Heart left ventricle (tissue), 16 donors: ENCODE measurements at places on chromosomes 5 and 9.

DNA sequence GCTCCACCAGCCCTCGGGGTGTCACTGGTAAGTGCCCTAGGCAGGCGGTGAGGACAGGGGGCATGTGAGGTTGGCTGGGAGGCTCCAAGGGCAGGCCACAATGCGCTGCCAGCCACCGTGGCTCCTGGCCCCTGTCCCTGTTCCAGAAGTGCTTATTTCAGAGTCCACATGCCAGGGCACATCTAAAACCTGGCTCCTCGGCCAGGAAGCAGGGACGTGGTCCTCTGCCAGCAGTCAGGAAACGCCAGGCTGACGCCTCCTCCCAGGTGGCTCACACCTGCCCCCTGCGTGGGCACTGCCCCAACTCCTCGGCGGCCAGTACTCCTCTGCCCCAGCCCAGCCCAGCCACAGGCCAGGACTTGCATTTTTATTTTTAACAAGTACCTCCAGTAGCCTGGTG lies 68.5 kb downstream of the SECISBP2 start:
- peak; percentile 29 for DNase-seq

- DNase-seq, result no peak
These were observed 6.6 kb downstream of the LHX2 start for GRCh38 chr9:124017929-124018729.

DNA sequence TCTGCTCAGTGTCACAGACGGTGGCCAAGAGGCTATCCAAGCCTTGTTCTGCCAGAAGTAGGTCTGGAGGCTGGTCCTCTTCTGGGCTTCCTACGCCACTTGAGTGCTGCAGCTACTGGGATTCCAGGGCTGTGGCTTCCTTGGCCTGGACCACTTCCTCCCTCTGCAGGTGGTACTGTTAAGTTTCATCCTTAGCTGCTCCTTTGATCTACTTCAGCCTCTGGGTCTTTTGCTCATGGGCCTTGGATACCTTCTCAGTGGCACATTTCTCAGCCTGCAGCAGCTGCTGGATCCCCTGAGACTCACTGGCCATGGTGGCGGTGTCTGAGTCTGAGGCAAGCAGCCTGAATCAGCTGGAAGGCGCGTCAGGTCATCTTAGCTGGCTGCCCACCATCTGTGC lies 10.3 kb downstream of the CNOT8 start:
- no peak for DNase-seq

- DNase-seq, result no peak
These were observed 24.0 kb downstream of the TMOD1 start for GRCh38 chr9:97525451-97525850.

DNA sequence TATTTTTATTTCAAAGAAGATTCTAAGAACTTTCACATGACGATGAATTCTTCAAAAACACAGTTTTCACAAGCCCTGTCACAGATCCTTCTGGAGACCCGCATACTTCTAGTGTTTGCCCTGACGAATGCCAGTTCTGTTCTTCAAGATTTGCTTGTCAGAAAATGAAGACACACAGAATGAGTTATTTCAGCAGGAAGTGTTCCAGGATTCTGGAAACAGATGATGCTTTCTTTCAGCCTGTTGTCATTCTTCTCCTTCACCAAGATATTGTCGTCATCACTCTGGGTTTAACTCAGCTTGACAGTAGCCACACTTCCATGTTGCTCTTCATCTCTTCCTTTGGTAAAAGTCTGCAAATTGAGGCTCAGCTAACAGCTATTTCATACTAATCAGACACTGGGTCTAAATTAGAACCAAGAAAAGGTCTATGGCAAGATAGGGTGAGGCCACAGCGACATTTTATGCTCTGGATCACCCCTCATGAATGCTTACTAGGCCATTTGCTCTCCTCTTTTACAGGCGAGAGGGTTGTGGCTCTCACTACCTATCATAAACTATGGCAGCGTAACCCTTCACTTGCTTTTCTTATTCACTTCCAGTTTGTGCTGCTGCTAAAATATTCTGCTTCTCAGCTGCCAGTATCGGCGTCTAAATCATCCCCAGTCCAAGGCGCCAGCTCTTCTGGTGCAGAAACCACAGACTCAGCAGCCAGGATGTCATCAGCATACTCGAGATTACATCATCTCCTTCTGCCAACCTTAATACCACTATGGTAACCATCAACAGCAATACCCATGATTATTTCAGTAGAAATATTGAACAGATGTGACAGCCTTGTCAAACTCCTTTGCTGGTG lies 159.6 kb upstream of the TBCA start:
- no peak for DNase-seq

DNA sequence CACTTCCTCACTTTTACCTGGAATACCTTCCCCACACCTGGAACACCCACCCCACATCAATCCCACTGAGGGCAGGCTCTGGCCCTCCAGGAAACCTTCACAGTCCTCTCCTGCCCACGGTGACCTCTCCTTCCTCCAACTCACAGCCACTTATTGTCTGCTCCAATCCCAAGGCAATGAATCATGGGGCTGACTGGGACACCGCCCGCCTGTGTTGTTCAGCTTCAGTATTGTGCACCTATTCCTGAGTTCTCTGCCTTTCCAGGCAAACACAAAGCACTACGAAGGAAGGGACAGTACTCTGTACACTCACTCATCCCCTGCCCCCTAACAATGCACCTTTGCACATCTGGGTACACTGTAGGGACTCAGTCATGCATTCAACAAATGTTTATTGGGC lies 7.3 kb downstream of the PCDH1 start:
- DNase-seq, result no peak

DNA sequence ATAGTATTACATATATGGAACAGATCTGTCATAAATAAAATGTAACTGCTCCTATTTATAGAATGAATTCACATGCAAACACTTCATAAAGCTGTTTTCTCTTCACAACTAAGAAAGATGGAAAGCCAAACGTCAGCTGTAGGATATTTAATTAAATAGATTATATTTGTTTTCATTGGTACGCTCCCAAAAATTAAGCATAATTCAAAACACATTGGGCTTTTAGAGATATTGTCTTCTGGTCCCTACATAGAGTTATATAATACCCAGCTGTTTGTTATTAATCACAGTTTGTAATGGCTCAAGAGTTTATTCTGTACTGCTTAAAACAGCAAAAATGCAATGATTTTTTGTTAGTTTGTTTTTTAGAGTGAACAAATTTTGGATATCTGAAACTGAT lies 61.2 kb downstream of the MRPS30 start:
- DNase-seq, result no peak

DNA sequence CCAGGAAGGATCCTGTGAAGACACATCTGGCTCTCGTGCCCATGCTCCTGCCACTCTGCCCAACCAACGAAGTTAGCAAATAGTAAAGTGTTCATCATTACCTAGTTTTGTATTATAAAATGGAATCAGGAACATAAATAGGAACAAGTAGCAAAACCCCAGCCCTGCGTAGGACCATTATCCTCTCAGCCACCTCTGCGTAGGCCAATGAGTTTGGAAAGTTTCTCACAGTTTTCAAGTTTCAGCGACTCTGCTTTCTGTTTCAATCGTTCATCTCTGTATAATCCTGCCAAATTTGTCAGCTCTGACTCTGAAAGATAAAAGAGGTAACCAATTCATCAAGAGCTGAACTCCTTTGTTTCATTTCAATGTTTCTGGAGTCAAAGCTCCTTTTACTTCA lies 10.1 kb upstream of the SPATA24 start:
- no peak for DNase-seq

GRCh38 chr5:165521816-165522610 lies 2016.6 kb downstream of the MAT2B start:
- no peak for DNase-seq

DNA sequence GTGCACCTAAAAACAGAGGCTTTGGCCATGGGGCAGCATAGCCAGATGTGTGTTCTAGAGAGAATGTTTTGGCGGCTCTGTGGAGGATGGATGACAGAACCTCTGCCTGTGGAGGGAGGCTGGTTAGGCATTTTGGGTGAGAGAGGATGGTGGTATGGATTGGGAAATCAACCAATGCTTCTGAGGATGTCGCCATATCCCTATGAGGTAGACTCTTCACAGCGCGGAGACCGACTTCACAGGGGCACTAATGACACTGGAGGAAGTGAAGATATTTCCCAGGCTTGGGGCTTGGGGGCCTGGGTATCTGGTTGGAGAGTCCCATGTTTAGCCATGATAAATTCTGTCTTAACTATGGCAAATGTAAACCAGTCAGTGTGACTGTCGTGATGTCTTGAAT lies 140.6 kb upstream of the KLF4 start:
- DNase-seq, result no peak

DNA sequence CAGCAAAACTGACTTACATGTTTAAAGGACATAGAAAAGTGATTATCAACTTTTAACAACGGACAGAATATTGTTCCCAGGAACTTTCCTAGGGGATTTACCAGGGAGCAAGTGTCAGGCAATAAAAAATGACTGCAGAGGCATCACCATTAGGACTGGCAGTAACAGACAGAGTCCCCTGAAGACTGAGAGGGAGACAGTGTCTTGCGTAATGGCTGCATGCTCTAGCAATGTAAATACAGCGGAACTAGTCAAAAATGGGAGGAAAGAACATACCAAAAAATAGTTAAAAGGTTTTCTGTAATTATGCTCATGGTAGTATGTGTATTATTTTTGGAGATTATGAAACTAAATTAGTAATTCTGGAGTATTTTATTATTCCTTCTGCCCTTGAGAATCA lies 181.8 kb downstream of the CRB2 start:
- DNase-seq, result no peak

GRCh38 chr9:107131108-107131799 lies 151.8 kb upstream of the RAD23B start:
- DNase-seq, result peak; percentile 25

DNA sequence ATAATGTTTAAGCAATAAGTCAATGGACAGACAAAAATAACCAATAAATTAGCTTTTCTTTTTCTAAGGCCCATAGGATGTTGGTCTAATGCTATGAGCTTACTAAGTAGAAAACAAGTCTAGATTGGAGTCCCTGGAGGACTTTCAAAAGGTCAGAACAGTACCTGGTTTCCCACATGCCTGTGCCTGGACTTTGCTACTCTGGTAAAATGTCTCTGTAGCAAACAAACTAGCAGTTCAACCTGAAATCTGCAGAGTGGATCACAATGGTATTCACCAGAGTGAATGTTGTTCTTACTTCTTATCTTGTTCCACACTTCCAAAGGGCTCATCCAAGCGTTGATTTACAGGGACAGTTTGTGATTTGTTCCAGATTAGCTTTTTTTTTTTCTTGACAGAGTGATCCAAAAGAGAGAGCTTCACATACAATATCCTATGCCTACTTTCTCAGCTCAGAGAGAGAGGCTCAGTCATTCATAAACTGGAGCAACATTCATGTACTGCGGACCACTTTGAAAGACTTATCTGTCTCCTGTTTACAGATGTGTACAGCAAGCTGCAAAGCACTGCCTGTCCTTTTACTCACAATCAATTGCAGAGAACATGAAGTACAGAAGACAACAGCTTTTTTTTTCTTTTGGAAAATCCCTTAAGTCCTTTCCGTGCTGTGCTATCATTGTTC lies 466.1 kb downstream of the SPATA31D1 start:
- no peak for DNase-seq

- no peak for DNase-seq
These were observed 531.6 kb downstream of the PSAT1 start for GRCh38 chr9:78828521-78828920.

GRCh38 chr5:98458004-98458403 lies 315.5 kb upstream of the RGMB start:
- DNase-seq, result no peak

GRCh38 chr5:88956416-88956815 lies 73.4 kb upstream of the MEF2C start:
- DNase-seq, result no peak

DNA sequence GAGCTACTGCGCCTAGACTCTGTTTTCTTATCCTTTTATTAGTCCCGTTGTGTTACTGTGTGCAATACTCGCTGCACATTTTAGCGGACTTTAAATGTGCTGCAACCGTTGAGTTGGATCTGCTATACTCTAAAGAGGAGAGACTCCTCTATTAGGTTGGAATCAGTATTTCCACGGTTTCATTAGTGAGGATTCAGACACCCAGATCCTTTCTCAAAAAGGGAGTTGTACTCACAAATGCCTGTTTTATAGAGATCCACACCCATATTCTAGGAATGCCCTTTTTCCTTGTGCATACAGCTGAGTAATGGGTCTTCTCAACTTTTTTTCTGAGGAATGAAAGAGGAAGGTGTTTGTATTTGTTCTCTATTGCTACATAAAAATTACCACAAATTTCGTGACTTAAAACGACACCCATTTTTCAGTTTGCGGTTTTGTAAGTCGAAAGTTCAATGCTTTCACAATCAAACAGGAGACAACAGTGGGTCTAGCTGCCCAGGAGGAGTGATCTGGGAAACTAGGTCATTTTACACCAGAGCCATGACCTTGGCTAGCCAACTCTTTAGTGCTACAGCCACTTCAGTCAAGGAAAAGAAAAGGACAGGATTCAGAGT lies 52.8 kb upstream of the SLC44A1 start:
- no peak for DNase-seq

DNA sequence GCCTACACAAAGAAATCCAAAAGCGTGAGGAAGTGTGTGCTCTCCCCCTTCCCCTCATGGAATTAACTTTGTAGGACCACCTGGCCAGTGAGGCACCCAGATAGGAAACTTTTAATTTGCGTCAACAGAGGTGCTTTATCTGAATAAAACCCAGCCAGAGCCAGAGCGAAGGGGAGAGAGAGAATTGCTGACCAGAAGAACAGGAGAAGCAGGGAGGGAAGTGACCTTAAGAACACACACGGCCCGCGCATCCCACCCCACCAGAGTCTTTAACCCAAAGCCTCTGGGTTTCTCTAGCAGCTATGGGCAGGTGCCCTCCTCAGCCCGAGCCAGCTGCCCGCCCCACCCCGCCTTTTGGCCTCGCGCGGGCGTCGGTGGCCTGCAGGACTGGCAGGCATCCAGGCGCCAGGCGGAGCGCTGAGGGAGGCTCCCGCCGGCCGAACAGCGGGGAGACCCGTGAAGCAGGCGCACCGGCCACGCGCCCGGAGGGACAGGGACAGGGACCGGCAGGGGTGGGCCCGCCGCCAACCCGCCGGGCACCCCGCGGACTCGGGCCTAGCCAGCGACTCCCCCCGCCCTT lies 580 bp downstream of the ERAP1 start:
- peak; percentile 85 for DNase-seq

DNA sequence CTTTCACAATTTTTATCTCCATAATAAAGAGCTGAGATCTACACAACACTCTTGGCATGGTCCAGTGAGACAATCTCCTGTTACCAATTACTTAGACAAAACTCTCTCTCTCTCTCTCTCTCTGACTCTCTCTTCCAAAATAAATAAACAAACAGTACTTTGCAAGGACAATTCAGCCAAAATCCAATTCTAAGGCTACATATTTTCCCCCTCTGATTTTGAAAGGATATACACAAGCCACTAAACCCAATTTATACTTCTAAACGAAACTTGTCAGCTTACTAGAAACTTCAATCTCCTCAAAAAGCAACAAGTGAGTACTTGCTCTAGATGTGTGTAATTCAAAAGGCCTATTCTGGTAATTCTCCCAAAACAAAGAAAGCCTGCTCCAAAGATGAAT lies 26.3 kb upstream of the TNPO1 start:
- no peak for DNase-seq

GRCh38 chr5:146561711-146562110 lies 45.7 kb upstream of the GPR151 start:
- no peak for DNase-seq
